HTR-8/SVneo (cell line): ENCODE measurements at places on chromosomes 16 and 17.

- DNase-seq, result peak; percentile 39
Observed at GRCh38 chr16:48542020-48542473, 67.9 kb downstream of the N4BP1 start.

DNA sequence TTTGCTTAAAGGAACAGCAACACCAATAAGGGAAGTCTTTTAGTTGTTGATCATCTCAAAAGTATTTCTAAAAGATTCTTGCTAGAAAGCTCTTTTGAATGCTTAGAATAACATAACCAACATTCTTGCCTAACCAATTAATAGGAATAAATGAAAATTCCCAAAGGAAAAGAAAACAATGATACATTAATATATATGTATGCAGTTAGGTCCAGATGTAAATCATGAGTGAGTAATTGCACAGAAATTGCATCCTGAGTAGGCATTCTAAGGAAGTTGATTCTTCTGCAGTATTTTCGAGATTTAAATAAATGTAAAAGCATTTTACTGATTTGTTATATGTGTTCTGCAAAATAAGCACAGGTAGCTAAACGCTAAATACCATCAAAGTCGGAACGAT lies 22.1 kb downstream of the COX10 start:
- no peak for DNase-seq

DNA sequence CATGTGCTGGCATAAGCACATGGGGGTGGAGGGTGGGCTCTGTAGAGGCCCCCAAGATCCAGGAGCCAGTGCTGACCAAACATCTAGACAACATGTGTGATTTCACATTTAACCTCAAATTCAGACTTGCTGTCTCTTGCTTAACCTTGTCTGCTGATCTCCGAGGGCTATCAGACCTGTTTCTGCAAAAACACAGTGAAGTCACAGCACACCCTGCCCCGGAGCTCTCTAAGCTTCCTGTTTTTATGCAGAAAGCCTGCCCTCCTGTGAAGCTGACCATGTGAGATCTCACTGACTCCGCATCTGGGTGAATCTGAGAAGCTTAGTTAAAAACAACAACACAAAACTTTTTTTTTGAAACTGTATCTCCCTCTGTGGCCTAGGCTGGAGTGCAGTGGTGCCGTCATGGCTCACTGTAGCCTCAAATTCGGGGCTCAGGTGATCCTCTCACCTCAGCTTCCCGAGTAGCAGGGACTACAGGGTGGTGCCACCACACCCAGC lies 6.6 kb upstream of the DPEP2 start:
- no peak for DNase-seq

- DNase-seq, result no peak
Observed at GRCh38 chr16:14476183-14476582, 153.9 kb downstream of the PARN start.

DNA sequence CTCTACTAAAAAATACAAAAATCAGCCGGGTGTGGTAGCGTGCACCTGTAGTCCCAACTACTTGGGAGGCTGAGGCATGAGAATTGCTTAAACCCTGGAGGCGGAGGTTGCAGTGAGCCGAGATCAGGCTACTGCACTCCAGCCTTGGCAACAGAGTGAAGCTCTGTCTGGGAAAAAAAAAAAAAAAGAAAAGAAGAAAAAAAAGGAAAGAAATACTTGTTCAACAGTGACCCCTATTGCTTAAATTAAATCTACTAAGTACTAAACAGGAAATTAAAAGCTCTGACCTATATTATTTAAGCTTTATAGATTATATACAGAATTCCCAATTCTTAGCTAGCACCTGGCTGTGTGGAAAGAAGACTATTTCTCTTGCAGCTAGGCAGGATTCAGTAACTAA lies 48.9 kb downstream of the FBXL20 start:
- no peak for DNase-seq

GRCh38 chr17:66885417-66885816 lies 50.5 kb downstream of the CACNG5 start:
- DNase-seq, result no peak

DNA sequence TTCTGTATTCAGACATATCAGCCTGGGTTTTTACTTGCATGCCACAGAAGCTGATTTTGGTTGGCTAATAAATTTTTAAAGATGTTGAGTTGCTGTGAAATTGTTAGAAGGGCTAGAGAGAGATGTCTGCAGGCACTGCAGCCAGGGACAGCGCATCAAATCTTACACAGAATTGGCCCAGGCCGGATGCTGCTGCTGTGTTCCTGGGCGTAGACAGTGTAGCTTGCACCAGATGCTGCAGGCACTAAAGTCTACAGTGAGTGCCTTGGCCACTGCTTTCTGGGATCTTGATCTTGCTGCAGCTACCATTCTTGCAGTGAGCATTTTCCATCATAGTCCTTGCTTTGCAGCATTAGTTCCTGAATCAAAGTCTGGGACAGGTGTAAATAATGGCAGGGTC lies 169.9 kb downstream of the SPECC1 start:
- no peak for DNase-seq

DNA sequence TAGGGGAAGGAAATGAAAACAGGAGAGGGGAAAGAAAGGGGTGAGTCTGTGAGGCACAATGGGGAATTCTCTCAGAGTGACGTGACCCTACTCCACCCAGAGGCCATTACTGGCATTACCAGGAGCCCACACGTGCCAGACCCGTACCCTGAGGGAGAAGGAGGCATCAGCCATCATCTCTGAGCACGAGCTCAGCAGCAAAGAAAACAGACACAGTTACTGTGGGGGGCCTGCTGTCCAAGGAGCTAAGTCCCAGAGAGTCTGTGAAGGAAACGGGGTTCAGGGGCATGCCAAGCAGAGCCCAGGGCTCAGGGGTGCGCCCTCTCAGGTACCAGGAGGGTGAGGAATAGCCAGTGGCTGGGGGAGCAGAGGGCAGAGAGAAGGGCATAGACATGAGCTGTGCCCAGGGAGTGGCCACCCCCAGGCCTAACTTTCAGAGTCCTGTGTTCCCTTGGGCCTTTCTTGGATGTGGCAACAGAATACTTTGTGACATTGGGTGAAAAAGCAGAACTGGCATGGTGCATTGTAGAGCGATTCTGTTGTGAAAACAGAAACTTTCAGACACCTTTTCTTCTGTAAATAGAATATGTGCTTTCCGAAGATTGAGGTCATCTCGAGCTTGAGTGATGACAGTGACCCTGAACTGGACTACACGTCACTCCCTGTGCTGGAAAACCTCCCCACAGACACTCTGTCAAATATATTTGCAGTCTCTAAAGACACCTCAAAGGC lies 11.3 kb downstream of the TAF1C start:
- peak; percentile 86 for DNase-seq

DNA sequence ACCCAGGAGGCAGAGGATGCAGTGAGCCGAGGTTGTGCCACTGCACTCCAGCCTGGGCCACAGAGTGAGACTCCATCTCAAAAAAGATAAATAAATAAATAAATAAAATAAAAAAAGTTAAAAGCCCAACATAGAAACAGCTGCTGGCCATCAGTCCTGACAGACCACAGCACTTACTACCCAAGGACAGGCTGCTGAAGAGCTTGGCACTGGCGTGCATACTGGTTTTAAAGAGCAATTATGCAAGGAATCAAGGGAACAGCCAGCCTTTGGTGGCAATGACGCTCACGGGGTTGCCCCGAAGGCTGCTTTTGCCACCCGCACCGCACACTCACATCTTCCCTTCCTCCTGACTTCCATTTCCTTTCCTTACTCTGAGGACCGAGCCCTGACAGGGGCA lies 4.2 kb downstream of the PLD6 start:
- DNase-seq, result no peak

- DNase-seq, result no peak
Observed at GRCh38 chr16:12215277-12216105, 239.0 kb downstream of the SNX29 start.

- DNase-seq, result no peak
Observed at GRCh38 chr16:4046221-4046620, 70.0 kb downstream of the ADCY9 start.

GRCh38 chr17:70775679-70776078 lies 606.3 kb downstream of the KCNJ2 start:
- no peak for DNase-seq

DNA sequence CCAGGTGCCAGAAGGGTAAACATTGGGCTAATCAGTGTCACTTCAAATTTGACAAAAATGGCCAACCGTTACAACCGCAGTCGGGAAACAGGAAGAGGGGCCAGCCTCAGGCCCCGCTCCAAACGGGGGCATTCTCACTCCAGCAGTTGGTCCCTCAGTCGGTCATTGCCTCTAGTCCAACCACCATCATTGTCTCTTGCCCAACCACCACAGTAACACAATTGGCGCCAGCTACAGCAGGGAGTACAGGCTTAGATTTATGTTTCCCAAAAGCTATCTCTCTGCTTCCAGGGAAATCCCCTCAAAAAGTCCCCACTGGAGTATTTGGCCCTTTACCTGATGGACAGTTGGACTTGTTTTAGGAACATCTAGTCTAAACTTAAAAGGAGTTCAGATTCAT lies 20.3 kb downstream of the ALOX15B start:
- no peak for DNase-seq

DNA sequence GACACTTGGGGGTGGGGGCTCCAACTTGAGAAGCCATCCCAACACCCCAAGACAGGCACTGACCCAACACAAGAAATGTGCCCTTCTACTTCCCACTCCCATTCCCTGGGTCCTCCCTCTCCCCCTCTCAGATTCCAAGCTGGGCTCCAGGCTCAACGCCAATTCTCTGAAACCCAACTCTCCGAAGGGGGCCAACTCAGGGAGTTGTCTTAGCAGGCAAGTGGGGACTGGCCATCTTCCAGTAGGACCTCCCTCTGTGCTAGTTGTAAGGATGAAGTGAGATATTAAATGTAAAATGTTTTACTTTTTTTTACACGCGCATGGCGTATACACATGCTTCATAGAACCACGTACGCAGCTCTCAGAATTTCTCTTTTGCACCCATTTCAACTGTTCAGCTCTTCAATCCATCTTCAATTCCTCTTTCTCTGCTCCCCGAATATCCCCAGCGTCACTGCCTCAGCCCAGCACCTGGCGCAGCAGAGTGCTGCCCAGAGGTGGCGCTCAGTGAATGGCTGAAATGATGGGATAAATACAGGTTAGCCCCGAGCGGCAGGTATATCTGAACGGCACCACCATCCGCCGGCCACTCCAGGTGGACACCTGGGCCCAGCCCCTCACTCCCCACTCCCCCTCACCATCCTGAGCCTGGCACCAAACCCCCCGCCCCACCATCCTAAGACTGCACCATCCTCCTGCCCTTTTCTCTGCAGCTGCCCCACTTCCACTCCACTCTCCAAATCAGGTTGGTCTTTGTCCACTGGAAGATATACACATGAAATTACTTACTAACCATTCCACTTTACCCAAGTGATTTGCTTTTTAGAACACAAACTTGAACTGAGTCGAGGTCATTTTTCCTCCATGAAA lies 43.9 kb upstream of the TNRC6C start:
- no peak for DNase-seq

- DNase-seq, result no peak
Observed at GRCh38 chr17:42697108-42697811, 14.9 kb downstream of the CNTNAP1 start.

DNA sequence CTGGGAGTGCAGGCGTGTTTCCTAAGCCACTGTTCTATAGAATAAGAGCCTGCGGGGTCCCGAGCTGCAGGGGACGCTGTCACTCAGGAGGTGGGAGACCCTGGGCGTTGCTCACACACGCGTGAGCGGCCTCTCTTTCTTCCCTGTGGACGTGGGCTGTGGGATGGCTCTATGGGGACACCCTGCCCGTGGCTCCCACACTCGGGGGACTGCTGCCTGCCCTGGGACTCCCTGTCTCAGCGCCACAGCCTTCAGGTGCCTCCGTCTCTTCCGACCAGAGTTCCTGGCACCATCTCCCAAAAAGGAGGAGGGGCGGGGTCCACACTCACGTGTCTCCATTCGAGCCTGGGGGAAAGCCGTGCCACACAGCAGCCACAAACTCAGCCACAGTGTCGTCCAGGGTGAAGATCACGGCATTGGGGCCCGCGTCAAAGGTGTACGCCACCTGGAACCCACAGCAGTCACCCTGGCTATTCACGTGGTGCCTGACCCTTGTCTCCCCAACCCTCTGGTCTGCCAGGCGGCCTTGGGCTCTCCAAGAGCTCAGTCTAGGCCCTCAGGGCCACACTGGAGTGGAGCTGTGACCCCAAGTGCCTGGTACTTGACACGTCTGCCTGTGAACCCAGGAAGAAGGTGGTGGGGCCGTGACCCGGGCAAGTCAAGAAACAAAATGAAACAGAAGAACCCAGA lies 3.7 kb upstream of the CYBA start:
- no peak for DNase-seq

- DNase-seq, result no peak
Observed at GRCh38 chr17:59160157-59161025, 4.8 kb downstream of the PRR11 start.

- no peak for DNase-seq
Observed at GRCh38 chr16:79217375-79218011, 383.0 kb downstream of the MAF start.

GRCh38 chr17:32111141-32111771 lies 31.0 kb upstream of the RHOT1 start:
- no peak for DNase-seq

DNA sequence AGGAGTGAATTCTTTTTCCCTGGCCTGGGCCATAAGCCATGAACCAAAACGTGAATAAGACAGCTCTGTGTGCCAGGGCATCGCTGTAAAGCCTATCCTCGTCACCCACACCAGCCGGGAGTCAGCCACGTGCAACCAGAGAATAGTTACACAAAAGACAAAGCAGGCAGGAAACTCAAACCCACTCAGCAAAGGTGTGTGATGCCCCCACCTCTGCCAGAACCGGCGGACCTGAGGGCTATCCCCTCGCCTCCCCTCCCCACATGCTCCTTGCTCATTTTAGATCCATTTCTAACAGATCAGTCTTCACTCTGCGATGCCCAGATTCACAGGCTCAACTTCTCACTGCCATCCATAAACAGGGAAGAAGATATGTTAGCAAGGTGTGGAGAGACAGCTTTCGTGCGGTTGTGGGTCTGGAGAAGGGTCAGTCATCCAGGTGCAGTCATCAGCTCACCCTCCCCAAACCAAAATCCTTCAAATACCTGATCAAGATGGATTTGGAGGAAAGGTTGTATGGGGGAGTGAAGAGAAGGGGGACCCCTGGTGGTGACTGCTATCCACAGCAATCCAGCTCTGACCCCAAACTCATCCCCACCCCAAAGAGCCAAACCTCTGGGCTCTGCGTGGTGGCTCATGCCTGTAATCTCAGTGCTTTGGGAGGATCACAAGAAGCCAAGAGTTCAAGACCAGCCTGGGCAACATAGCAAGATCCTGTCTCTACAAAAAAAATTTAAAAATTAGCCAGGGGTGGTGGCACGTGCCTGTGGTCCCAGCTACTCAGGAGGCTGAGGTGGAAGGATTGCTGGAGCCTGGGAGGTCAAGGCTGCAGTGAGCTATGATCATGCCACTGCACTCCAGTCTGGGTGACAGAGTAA lies 219.2 kb downstream of the C16orf78 start:
- peak; percentile 31 for DNase-seq

- DNase-seq, result no peak
Observed at GRCh38 chr16:14365200-14365851, 264.7 kb downstream of the PARN start.

- DNase-seq, result no peak
Observed at GRCh38 chr16:50781518-50781917, 39.6 kb downstream of the CYLD start.
